IMR-90 (cell line): ENCODE measurements at places on chromosomes 12 and 14. TPM values are rescaled to one million over a fixed set of nuclear protein-coding genes. Genes with fewer than 3 reads are reported as not detected.

Gene SMOC1
- total RNA-seq, result 0.90 and 1.1 TPM in 2 replicates

Gene GXYLT1
- total RNA-seq, result 8.6 and 18.1 TPM in 2 replicates

GRCh38 chr14:36950812-36951211, 221.6 kb downstream of the SLC25A21 start:
- 0 out of 2 replicates have a peak, but pooled peaks cover 2% of the 10 kb centered on the region for H3K4me1 ChIP-seq
- DNase-seq, result no peak
- H3K4me3 ChIP-seq, result no peak overlapping the region

DNA sequence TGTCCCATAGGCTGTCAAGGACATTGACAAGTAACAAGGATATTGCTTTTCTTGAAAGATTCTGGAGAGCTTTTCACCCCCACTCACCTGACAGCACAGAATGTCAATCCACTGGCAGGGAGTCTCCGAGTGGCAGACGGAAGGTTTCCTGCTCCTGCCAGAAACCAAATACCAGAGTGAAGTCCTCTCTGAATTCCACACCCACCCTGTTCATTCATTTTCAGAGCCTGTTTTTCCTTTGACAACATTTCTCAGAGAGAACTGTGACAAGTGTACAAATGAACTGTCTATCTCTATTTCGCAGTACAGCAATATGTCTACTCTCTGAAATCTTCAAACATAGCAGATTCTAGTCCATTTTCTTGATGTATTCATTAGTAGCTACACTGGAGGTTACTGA, 26.2 kb upstream of the BICD1 start:
- no peaks in the 10 kb centered on the region for H3K36me3 ChIP-seq
- H3K27ac ChIP-seq, result no peak overlapping the region
- no peak overlapping the region for H3K4me3 ChIP-seq
- no peak for DNase-seq
- H3K4me1 ChIP-seq, result peaks cover 4% of the 10 kb centered on the region; the same call in 1 of the 2 replicates

GRCh38 chr12:31928246-31929026, 30.8 kb upstream of the RESF1 start:
- no peak overlapping the region for H3K27ac ChIP-seq
- no peaks in the 10 kb centered on the region for H3K36me3 ChIP-seq
- H3K27me3 ChIP-seq, result peaks cover 2% of the 10 kb centered on the region; the same call in 1 of the 2 replicates

DNA sequence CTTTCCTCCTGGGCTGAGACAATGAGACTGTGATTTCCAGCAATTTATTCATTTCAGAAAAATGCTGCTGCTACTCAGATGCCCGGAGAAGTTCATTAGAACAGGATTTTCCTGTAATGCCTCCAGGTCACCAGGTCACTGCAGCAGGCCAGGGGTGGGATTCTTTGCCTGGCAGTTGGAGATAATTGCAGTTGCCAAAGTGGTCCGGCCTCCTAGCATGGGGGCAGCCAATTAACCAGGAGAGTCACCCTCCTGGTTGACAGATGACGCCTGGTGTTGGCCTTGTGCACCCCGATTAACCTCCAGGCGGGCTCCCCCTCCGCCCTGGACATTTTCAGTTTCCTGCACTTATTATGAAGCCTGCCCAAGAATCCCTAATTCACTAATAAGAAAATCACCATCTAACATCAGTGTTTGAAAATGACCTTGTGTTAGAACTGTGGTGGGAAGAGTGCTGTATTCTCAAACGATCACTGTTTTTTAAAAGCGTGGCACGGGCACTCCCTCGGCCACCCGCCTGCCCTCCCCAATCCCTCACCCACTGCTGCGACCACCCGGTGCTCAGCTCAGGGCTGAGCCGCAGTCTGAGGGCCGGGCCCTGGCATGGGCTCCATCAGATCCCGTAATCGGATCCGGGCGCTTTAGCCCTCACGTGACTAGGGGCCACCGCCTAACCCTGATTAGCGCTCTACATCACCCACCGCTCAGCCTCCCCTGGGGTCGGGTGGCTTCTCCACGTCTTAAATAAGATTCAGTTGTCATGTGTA, 12.9 kb downstream of the RIMBP2 start:
- H3K36me3 ChIP-seq, result no peaks in the 10 kb centered on the region
- no peak overlapping the region for H3K4me3 ChIP-seq
- no peak for DNase-seq
- H3K27me3 ChIP-seq, result no peaks in the 10 kb centered on the region
- H3K27ac ChIP-seq, result no peak overlapping the region

- no peaks in the 10 kb centered on the region for H3K27me3 ChIP-seq
- no peaks in the 10 kb centered on the region for H3K36me3 ChIP-seq
- peak; percentile 18 for DNase-seq
- H3K4me3 ChIP-seq, result no peak overlapping the region
- H3K4me1 ChIP-seq, result peaks cover 15% of the 10 kb centered on the region
Observed at GRCh38 chr14:95138876-95139275, 18.5 kb downstream of the DICER1 start.

GRCh38 chr12:56062996-56063395, 17.0 kb upstream of the ERBB3 start:
- peak; percentile 28 for DNase-seq
- no peaks in the 10 kb centered on the region for H3K27me3 ChIP-seq
- H3K4me3 ChIP-seq, result no peak overlapping the region
- H3K27ac ChIP-seq, result no peak overlapping the region
- H3K36me3 ChIP-seq, result no peaks in the 10 kb centered on the region

GRCh38 chr12:70330158-70330557, 35.9 kb upstream of the KCNMB4 start:
- no peak overlapping the region for H3K4me3 ChIP-seq
- H3K27ac ChIP-seq, result no peak overlapping the region
- no peaks in the 10 kb centered on the region for H3K27me3 ChIP-seq
- H3K4me1 ChIP-seq, result no peaks in the 10 kb centered on the region

GRCh38 chr12:108313606-108314351, 25.3 kb downstream of the CMKLR1 start:
- no peaks in the 10 kb centered on the region for H3K27me3 ChIP-seq
- H3K4me3 ChIP-seq, result no peak overlapping the region
- no peaks in the 10 kb centered on the region for H3K36me3 ChIP-seq
- H3K4me1 ChIP-seq, result no peaks in the 10 kb centered on the region
- no peak overlapping the region for H3K27ac ChIP-seq
- DNase-seq, result no peak
